Motor neuron (in vitro differentiated cells): ENCODE measurements at places on chromosomes 3 and 15. TPM values are rescaled to one million over a fixed set of nuclear protein-coding genes. Genes with fewer than 3 reads are reported as not detected.

GRCh38 chr3:171379961-171380483 lies 80.2 kb downstream of the TNIK start:
- no peak for ATAC-seq

DNA sequence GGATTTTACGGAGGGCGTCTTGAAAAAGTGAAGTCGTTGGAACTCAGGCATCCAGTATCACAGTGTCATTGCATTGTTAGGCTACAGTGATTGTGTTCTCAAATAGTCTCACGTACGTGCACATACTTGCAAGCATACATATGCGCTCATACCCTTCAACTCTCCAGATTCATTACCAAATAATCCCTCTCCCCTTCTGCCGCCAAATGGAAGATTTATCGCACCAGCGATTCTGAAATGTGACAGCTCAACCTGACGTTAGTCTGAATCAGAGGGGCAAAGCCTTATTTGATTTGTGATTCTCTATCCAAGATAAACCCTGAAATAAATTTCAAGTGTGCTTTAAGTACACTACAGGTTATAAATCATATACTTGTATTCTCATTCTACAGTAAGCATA lies 119.4 kb downstream of the GADL1 start:
- peak; percentile 82 for ATAC-seq

GRCh38 chr15:61119556-61119955 lies 109.5 kb downstream of the RORA start:
- ATAC-seq: no peak

Gene CRYGS
- 4.9 and 5.4 TPM in 2 replicates for total RNA-seq

Gene FOXB1
- 5.3 TPM in 2 replicates for total RNA-seq
